ENCODE measurements at places on chromosomes 2 and 18.

GRCh38 chr2:112481528-112482233 is at the start of gene TTL:
TSS of gene TTL (plus strand) at chr2:112482156. CDS start at chr2:112482345, 189 bp downstream.
- peak; percentile 93 for DNase-seq

- DNase-seq: peak; percentile 69
These were observed 1.2 kb downstream of the ALK start for GRCh38 chr2:29920130-29920577.

DNA sequence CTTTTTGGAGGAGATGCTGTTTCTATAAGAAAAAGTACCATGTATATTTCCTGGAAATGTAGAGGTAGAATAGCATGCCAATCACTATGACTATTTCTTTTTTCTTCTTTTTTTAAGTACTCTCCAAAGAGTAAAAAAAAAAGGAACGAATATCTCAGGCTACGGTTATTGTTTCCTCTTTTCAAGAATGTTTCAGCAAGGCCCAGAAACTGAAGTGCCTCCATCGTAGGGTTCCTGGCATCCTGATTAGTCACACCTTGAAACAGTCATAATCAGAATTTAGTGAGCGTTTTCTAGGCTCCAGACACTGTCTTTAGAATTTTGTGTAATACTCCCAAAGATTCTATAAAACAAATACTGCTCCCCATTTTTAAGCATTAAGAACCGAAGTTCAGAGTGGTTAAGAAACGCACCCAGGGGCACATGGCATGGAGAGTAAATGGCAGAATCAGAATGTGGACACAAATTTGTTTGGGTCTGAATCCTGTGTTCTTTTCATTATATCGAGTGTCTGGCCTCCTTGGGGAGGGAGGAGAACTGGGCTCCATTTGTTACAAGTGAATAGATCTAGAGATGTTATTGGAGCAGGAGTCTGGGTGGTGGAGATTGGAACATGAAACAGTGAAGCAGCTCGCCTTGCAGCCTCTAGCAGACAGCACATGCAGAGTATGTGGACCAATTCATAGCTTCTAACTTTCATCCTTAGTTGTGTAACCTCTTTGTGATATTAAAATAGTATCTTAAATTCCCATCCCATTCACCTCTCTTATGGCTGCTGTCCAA is 26.7 kb downstream of the ZEB2 start:
- no peak for DNase-seq

- DNase-seq: no peak
These were observed 5.5 kb downstream of the LPIN2 start for GRCh38 chr18:3007491-3007890.

DNA sequence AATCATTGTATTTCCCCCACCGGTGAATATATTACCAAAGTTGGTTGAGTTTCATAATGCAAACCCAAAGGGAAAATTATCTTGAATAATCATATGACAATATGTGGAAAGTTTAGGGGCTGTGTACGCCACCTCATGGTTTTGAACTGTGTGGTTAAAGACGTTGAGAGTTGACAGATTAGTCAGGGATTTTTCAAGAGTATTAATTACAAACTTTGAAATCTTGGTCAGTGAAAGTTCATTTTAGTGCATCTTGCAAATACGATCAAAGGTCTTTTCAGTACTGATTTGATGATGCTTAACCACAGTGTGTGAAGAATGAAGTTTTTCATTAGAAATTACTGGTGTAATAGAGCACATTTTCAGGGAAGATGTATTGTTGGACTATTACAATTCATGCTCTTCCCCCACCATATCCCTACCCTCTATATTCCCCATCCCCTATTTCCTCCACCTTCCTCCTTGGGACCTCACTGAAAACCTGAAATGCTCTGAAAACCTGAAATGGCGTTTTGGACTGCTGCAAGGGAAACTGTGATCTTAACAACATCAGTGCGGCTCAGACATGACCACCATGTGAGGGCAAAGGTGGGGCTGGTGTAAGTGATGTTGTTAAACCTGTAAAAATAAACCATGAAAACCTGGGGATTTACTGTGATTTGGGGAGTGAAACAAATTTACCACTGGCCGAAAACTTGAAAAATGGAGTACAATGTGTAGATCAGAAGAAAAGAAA is 4.5 kb upstream of the BCL2L11 start:
- DNase-seq: peak; percentile 54

GRCh38 chr2:20897874-20898453 is 75.1 kb upstream of the LDAH start:
- no peak for DNase-seq

DNA sequence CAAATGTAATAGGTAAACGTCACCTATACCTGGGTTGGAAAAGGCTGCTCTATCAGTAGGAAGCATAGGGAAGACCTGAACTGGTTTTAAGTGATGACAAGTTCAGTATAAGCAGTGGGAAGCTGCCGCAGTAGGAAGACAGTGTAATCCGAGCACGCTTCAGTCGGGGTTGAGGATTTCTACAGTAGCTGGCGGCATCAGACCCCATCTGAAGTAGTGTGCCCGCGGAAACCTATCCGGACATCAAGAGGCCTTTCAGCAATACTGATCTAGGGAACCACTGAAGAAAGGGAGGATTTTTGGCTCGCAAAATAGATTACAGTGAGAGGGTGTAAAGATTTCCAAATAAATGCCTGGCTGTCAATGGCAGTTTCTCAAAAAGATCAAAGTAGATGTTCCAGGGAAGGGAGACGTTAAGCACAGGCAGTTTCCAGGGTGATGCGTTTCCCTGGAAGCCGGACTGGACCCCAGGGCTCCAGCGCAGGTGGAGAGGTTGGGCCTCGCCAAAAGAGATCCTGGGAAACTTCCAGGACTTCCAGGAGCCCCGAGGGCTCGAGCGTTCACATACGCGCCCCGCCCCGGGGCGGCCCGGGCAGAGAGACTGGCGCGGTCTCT is 5.3 kb downstream of the LOXL3 start:
- DNase-seq: no peak

GRCh38 chr18:21300908-21301200 is 58.8 kb downstream of the GREB1L start:
- no peak for DNase-seq

GRCh38 chr2:165499131-165499530 is 29.6 kb downstream of the CSRNP3 start:
- no peak for DNase-seq

DNA sequence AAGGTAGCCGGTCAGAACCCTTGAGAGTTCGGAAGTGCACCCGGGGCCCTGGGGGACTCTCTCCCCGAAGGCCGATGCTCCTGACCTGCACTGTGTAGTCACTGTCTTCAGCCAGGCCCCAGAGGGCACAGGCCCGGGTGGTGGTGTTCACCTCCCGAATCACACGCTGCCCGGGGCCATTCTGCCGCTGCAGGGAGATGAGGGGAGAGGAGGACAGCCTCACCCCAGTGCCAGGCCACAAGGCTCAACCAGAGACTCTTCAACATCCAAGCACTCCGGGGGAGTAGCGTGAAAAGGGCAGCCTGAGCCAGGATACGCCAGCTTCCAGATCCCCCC is 1.1 kb downstream of the FNDC4 start:
- DNase-seq: no peak

GRCh38 chr18:67519592-67519991 is 3.1 kb upstream of the DSEL start:
- DNase-seq: no peak

- DNase-seq: no peak
These were observed 200.0 kb downstream of the GLI2 start for GRCh38 chr2:120935339-120936313.

DNA sequence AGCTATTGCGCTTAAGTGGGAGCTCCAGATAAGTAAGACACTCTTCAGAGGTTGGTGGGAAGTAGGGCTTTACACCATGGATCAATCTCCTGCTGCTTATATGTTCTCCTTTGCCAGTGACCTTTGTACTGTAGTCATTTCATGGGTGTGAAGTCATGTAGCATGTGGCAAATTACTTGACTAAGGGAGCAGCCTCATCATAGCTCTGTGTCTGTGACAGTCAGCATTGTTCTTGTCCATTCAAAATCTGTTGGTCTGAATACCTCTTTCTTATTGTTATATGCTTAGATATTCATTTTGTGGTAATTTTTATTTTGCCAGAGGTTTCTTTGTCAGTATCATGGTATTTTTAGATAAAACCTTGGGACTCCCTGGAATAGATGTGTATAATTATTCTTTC is 18.2 kb downstream of the SLC4A1AP start:
- DNase-seq: no peak

DNA sequence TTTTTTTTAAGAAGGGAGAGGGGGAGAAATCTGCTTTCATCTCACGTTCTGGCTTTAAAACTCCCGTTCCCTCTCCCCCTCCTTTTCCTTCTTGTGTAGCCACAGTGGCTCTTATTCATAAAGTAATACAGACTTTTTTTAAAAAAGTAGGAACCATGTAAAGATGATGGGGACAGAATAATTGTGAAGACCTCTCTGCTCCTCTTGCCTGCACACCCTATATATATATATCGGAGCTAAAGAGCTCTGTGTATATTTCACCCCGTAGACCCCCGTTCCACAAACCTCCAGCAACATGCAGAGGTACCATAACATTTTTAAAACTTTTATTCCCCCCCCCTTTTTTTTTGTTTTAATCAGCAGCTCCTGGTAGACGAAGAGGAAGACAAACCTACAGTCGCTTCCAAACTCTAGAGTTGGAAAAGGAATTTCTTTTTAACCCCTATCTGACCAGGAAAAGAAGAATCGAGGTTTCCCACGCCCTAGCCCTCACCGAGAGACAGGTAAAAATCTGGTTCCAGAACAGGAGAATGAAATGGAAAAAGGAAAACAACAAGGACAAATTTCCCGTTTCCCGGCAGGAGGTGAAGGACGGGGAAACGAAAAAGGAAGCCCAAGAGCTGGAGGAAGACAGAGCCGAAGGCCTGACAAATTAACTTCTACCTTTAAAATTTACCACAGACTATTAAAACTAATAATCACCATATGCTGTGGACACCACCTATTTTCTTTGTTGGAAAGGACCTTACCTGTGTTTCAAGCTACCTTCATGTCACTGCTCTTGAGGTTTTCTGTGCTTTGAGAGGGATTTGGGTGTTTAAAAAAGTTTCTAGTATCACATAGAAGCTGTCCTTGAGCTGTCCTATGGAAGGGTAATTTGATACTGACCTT is 1.7 kb downstream of the HOXD8 start:
- DNase-seq: no peak

- DNase-seq: no peak
These were observed 2.9 kb upstream of the SLC19A3 start for GRCh38 chr2:227720680-227721079.

DNA sequence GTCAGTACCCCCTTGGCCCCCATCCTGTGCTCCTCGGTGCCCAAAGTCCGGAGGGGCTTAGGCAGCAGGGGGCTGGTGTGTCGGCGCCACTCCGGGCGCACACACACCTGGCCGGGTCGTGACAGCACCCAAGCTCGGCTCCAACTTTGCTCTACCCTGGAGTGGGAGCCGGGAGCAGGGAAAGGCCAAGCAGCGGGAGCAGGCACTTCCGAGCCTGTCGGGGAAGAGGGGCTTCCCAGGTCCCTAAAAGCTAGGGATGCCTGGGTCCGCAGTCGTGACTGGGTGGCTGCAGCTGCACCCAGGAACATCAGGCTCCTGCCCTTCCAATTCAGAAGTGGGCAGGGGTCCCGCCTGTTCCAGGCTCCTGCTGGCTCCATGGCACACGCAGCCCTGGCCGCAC is 48.4 kb downstream of the PAPOLG start:
- DNase-seq: no peak

DNA sequence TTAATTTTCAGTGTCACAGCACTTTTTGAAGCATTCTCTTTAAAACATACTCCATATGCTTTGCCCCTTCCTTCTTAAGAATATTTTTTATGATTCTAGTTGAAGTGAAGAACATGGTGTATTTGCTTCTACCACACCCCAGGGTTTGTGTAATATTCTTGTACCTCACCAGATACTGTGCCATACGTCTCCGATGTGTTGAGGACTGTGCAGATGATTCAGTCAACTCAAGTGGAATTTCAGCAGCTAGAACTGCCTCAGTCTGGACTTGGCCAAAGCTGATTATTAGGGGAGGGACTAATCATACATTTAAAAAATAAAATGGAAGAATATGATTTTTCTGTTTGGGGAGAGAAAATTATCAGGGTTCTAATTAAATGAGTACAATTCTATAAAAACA is 115.7 kb downstream of the MYO1B start:
- DNase-seq: no peak

- no peak for DNase-seq
These were observed 1480.0 kb downstream of the LRP1B start for GRCh38 chr2:140650825-140651224.

DNA sequence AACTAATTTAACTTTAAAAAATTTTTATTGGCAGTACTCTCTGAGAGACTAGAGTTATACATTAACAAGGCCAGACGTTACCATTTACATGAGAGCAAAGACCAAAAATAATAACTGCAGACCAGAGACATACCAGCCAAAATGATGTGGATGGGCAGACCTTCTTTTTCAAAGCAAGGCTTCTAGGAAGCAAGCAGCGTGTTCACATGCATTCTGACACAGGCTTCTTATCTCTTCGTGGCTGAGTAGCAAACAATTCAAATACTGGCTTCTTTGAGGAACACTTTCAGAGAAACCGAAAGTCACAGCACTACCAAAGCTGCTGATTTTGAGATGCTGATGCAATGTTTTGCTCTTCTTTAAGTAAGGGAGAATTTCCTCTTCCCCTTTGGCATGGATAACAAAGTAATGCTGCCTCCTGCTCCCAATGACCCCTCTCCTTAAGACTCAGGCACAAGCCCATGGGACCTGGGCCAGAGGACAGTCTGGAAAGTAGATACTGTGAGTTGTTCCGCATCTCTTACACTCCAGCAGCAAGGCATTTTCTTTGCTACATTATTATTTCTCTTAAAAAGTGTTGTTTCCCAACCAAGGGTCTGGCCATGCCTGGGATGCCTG is 181.9 kb downstream of the MREG start:
- DNase-seq: peak; percentile 28

DNA sequence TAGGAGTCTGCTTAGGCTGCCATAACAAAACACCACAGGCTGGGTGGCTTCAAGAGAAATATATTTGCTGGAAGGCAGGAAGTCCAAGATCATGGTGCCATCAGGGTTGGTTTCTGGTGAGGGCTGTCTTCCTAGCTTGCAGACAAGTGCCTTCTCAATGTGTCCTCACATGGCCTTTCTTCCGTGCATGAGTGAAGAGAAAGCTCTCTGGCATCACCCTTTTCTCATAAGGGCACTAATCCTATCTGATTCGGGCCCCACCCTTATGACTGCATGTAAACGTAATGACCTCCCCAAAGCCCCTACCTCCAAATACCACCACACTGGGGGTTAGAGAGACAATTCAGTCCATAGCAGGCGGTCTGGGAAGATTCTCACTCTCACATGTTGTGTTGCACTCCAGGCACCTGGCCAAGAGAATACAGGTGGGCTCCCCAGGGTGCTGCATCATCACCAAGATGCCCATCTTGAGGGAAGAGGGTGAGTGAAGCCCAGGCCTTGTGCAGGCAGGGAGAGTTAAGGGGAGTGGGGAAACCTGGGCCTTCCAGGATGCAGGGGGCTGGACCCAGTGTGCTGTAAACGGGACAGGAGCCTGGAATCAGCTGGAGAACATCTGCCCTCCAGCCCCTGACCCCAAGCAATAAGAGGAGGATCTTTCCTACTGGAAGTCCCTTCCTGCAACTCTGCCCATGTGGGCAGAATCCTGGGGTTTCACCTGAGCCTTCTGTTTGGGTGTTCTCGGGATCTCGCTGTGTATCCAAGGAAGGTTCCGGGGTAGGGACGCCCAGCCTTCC is 10.2 kb downstream of the CATIP start:
- DNase-seq: peak; percentile 18

- no peak for DNase-seq
These were observed 208.3 kb downstream of the PIK3C3 start for GRCh38 chr18:42163321-42163720.

- DNase-seq: no peak
These were observed 84.6 kb downstream of the SMAD7 start for GRCh38 chr18:48866028-48866733.

- DNase-seq: no peak
These were observed 442.4 kb downstream of the EPHA4 start for GRCh38 chr2:221129657-221130056.
